ENCODE measurements at places on chromosomes 16 and 17.

DNA sequence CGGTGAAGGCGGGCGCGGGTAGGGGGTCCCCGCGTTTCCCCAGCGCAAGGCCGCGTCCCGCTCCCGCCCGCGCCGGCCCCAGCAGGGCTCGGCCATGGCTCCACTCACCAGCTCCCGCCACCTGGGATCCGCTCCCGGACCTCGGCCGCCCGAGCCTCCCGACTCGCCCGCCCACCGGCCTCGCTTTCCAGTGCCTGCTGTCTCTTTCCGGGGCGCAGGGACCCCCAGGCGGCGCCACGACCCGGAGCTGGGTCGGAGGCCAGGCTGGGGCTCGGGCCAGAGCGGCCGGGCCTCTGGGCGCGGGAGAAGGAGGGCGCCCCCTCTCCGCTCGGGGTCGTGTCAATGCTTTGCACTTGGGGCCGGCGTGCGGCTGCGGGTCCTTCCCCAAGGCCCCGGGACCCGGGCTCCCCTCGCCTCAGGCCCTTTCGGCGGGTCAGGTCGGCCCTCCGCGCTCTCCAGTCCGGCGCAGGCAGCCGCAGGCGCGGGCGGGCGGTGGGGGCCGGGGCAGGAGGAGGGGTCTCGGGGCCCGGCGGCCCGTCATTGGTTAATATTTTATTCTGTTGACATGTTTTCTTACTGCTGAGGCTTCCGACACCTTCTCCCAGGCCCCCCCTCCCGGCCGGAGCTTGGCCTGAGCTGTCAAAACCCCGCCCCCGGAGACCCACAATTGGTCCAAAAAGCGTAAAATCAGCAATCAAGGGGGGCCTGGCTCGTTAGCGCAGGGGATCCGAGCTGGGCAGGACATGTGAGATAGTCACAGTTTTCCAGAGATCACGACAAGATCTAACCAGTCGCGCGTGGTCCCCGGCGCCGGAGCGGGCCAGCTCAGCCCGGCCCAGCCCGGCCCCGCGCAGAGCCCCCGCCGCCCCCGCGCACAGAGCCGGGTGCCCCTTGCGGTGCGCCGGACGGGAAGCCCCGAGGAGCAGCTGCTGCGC lies at the start of gene TBX2:
Gene TBX2 (plus strand): TSS at position 713 of the 935 bp plus-strand sequence. CDS start 334 bp downstream, outside the sequence.
- peak; percentile 96 for DNase-seq

- peak; percentile 50 for DNase-seq
Measured at GRCh38 chr17:9115214-9116191, 94.2 kb downstream of the NTN1 start.

DNA sequence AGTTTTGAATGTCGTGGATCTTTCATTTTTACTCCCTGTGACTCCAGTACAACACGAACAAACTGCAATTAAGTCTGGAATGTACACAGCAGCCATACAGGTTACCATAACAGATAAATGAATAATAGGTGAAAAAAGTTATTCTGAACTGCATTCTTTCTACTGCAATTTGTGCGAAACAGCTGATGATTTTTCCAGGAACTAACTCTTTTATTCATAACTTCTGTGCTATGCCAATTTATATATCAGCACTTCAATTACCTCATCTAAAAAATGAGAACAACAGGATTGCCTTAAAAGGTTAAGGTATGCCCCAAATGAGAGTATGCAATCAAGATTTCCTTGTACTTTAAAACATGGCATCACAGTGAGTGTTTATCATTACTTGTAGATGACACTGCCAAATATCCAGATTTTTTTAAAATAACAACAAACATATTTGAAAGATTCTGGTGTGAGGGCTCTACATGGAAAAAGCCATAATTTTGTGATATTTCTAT lies 238.9 kb downstream of the CDH8 start:
- no peak for DNase-seq

- DNase-seq, result peak; percentile 62
Measured at GRCh38 chr17:42519546-42520491, 16.2 kb upstream of the NAGLU start.

DNA sequence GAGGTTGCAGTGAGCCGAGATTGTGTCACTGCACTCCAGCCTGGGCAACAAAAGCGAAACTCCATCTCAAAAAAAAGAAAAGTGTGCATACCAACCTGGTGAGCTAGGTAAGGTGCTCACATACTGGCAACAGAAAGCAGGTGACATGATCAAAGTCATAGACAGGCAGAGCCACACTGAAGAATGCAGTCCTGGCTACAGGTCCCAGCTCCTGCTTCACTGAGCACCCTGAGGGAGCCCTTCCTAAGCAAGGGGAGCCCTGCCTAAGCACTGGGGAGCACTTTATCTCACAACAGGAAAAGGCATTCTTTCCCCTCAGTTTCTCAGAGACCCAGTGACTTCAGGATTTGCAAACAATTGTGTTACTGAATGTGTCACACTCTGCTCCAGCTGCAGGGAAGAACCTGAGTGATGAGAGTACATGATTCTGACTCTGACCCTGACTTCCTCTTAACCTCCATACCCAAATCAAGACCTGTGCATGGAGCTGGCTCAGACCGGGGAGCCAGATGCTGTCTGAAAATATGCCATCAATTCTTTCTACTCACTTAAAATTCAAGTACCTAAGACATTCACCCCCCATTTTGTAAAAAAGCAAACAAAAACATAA lies 40.5 kb downstream of the ANKRD11 start:
- no peak for DNase-seq

DNA sequence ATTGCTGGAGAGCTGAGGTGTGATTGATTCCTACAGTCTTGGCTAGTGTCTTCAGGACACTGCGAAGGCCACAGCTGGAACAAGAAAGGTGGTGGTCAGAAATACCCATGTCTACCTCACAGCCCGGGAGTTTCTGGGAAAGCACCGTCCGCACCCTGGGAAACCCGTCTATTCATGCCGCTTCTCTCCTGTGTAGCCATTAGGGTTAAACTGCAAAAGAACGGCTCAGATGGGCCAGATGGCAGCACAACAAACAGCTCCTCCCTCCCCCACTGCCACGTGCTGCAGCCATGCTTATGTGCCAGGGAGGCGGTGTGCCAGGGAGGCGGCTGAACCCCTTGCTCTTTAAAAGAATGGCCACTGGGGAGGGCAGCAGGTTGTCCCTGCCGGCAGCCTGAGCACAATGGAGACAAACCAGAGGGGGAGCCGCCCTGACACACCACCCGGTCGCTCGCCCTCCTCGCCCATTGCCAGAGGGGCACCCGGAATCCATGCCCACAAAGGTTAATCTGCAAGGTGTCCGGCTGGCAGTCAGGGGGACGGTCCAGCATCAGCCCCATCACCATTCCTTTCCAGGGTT lies 65.2 kb downstream of the CYTH1 start:
- DNase-seq, result no peak

DNA sequence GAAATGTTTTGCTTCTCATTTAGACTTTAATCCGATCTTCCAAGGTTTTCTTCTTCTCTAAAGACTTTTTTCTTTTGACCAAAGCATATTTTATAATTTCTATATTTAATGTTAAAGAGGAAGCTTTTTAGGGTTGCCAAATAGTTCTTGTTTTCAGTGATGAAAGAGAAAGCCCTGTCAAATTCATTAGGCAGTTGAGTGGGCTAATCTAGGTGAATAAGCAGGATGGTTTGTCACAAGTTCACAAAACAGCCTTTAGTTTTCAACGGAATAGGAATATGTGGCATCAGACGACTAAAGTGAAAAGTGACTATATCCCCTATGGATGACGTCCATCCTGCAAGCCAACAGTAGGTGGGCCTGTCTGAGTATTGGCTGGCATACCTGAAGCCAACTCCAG lies 118.8 kb downstream of the NLK start:
- DNase-seq, result no peak

DNA sequence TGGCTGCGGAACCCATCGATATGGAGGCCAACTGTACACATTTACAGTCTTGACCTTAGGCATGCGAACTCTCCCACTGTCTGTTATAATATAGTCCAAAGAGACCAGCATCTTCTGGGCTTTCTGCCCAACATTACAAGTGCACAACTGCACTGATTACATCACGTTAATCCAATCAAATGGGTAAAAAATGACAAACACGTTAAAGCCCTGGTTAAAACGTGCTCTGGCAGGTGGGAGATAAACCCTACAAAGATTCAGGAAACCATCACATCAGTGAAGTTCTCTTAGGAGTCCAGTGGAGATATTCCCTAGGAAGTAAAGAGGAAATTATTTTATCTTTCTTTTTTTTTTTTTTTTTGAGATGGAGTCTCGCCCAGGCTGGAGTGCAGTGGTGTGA lies 23.7 kb upstream of the XYLT2 start:
- no peak for DNase-seq

- no peak for DNase-seq
Measured at GRCh38 chr17:48594538-48595277, 1.1 kb upstream of the HOXB5 start.

- DNase-seq, result no peak
Measured at GRCh38 chr17:42271779-42272035, 4.5 kb downstream of the STAT5B start.

DNA sequence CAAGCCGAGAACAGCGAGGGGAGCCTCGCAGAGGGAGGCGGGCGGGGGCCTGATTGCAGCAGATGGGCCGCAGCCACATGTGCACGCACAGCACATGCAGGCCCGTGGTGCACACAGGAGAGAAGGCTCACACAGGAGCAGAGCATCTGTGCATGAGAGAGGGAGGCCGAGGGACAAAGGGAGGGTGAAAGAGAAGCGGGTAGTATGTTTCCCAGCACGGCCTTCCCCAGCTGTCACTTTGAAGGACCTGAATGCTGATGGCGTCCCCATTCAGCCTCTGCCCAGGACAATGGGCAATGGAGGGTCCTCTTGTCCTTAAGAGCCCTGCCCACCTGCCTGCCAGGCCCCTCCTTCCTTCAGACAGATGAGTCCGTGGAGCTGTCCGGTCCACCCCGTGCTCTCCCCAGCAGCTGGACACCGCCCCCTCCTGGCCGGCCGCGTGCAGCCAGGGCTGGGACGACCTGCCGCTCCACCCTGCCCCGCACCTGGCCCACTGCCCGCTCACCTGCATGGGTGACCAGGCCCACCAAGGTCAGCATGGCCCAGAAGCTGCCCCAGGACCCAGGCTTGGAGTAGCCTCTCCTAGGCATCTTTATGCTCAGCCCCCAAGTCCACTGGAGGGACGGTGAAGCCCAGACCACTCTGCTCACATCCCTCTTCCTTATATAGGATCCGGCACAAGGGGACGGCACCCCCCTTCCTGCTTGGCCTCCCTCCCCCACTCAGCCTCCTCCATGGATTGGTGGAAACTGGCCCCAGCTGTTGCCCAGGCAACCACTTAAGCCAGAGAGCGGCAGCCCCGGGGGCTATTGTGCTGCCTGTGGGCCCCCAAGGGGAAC lies at the start of gene BTBD17:
Gene BTBD17 (minus strand): TSS at position 639 of the 839 bp plus-strand sequence. CDS start 49 bp downstream, at position 590.
- DNase-seq, result no peak

DNA sequence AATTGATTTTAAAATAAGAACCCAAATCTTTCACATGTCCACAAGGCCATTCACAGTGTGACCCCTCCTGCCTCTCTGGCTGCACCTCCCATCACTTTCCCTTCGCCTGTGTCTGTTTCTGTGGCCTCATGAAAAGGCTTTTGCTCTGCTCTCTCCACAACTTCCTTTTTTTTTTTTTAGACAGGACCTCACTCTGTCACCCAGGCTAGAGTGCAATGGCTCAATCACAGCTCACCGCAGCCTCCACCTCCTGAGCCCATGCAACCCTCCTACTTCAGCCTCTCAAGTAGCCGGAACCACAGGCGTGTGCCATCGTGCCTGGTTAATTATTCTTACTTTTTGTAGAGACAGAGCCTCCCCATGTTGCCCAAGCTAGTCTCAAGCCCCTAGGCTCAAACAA lies 197.1 kb downstream of the ABCC12 start:
- DNase-seq, result no peak

DNA sequence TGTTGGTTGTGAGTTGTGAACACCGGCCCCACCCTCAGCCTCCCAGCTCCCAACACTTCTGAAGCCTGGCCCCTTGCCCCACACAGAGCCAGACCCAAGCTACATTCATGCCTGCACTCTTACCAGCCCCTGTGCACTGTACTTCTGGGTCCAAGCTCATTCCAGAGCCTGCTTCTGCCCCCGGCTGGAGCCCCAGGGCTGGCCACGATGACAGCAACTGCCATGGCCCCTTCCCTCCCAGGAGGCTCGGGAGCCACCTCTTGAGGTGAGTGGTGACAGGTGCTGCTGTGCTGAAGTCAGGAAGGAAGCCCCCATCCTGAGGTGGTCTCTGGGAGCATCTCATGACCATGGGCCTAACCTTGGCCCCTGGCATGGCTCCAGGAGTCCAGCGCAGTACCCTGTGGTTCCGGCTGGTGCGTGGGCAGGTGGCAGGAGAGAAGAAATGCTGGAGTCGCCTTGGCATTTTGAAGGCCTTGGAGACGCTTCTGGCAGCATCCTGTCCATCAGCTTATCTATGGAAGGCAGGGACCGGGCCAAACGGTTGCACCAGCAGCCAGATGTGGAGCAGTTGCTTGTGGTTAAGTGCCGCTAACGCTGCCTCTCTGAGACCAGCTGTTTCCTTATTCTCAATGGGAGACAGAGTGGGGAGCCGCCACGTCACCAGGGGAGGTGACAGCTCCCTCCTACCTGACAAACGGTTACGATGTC lies 3.9 kb upstream of the CDT1 start:
- DNase-seq, result no peak

DNA sequence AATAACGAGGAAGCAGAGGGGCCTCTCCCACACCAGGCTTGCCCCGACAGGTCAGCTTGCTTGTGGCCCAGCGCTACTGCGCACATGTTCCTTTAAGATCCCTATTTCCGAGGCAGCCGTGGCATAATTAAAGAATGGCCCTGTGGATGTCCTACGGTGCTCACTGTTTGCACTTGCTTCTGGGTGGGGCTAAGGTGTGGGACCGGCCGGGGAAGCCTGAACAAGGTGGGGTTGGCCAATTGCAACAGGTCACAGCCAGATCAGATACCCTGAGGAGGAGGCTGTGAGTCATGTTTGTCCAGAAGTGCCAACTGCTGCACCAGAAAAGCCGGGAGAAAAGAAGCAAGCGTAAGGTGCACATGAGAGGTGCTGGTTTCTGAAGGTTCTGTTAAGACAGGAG lies 158.5 kb upstream of the CACNG5 start:
- no peak for DNase-seq

- DNase-seq, result no peak
Measured at GRCh38 chr17:82839617-82840292, at the start of gene ZNF750. TSS of gene ZNF750 (minus strand) at chr17:82840022. CDS start at chr17:82832454, 7,568 bp downstream.

GRCh38 chr17:76428511-76428910 lies 24.4 kb downstream of the UBE2O start:
- DNase-seq, result no peak

DNA sequence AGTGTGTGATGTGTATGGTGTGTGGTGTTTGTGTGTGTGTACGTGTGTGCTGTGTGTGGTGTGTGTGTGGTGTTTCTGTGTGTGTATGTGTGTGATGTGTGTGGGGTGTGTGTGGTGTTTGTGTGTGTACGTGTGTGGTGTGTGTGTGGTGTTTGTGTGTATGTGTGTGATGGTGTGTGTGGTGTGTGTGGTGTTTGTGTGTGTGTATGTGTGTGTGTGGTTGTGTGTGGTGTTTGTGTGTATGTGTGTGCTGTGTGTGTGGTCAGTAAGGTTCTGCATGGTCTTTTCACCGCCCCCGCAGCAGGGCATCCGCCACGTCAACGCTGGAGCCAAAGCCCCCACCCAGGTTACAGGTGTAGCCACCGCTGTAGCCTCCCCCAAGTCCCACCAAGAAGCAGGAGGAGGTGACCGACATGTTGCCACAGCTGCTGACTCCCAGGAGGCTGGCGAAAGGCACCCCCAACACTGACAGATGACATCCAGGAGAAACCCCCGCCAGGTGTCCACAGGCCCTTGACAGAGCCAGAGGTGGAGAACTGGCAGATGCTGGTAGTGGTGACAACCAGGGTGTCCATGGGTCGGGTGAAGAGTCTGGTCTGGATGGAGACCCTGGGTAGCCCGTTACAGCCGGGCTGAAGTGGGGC lies 9.3 kb upstream of the KRT17 start:
- DNase-seq, result peak; percentile 23

Data from HAP-1 (cell line).